ENCODE measurements at places on chromosomes 4 and X.

DNA sequence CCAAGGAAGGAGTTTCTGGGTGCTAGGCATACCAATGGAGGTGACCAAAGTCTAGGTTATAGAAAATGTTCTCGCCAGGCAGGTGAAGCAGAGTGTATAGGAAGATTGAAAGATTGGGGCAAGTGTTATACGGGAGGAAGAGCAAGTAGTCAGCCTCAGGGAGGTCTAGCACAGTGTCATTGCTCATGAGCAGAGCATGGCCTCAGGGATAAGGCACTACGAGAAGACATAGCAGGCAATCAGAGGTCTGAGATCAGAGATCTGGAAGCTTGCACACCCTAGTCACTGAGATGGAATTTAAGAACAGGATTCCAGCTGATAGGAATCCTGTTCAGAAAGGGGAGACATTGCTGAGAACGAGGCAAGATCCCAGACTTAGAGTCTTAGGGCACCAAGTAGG is 350.0 kb upstream of the CASK start:
- DNase-seq = no peak

DNA sequence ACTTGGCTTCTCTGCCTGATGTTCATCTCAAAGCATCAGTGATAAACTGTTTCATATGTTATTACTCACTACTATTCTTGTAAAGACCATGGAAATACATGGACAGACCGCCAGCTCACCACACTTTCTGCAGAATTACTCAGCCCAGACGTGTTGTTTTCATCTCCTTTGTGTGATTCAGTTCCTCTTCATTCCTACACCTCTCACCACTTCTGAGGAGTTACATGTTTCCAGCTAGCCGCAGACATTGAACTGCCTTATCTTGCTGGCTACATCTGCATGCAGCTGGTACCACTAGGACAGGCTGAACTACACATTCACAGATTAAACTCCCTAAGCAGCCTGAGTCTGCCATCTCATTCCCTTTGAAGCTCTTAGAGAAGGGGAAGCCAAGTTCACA is 443.2 kb upstream of the FGF16 start:
- no peak for DNase-seq

GRCh38 chr4:106362086-106362825 is 6.3 kb downstream of the GIMD1 start:
- no peak for DNase-seq

GRCh38 chr4:73945674-73946449 is 36.0 kb downstream of the PF4 start:
- no peak for DNase-seq

DNA sequence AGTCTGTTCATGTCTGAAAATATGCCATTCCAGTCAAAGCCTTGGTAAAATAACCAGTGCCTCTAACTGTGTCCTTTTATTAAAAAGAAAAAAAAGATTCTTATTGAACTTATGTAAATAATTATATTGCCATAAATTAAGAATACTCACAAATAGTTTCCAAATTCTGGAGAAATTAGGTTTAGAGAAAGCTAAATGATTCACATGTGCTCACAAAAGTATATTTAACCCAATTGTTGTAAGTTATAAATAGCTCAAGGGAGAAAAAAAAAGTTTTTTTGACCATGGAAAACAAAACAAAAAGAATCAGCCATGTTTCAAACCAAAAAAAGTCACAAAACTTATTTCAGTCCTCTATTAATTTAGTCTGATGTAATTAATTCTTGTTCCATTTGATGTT is 25.3 kb upstream of the HERC6 start:
- DNase-seq = no peak

- no peak for DNase-seq
These were observed 632.8 kb upstream of the AMOT start for GRCh38 chrX:113473418-113473817.

DNA sequence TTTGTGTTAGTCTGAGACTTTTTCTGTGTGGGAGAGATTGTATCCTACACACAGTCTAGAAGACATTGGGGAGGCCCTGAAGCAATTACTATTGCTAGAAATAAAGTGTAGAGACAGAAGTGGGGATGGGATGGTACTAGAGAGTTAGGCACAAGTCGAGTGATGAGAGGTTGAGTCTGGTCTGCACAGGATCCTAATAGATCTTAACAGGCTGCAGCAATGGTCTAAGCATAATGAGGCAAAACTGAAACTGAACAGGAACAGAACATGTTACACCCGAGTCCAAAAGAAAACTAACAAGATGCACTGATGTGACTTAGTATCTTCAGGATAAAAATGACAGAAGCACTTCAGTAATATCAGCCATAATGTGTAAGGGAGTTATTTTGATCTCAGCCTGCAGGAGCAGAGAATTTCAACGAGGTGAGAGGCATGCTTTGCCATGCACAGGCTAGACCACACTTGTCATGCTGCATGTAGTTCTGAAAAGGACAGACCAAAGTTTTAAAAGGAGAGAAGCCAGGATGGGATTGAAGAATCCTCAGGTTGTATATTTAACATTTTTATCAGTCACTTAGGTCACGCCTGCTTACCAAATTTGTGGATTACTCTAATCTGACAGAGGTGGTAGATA is 205.8 kb upstream of the BOD1L1 start:
- no peak for DNase-seq

DNA sequence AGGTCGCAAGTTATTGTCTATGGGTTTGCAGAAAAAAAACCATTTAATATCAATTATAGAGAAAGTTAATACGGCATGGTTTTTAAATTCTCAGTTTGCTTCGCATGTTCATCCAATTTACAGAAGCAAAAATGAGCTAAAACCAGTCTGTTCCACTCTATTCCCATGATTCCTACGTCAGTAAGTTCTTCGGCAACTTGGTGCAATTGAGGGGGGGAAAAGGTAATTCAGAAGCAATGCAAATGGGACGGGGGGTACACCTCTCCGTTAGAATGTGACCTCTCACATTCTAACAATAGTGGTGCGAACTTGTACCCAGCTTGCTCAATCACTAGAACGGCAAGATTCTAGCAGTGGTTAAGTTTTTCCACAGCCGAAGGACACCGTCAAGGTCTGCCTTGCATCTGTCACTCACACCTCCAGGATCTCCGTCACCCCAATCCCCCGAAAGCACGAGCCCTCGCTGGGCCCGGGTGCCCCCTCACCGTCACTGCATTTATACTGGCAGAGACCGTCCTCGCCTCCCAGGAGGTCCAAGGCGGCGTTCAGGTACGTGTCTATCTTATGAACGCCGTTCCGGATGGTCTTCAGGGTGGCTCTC is 653 bp downstream of the PLA2G12A start:
- DNase-seq = no peak

- no peak for DNase-seq
These were observed 341.4 kb upstream of the INTU start for GRCh38 chr4:127291316-127291715.

DNA sequence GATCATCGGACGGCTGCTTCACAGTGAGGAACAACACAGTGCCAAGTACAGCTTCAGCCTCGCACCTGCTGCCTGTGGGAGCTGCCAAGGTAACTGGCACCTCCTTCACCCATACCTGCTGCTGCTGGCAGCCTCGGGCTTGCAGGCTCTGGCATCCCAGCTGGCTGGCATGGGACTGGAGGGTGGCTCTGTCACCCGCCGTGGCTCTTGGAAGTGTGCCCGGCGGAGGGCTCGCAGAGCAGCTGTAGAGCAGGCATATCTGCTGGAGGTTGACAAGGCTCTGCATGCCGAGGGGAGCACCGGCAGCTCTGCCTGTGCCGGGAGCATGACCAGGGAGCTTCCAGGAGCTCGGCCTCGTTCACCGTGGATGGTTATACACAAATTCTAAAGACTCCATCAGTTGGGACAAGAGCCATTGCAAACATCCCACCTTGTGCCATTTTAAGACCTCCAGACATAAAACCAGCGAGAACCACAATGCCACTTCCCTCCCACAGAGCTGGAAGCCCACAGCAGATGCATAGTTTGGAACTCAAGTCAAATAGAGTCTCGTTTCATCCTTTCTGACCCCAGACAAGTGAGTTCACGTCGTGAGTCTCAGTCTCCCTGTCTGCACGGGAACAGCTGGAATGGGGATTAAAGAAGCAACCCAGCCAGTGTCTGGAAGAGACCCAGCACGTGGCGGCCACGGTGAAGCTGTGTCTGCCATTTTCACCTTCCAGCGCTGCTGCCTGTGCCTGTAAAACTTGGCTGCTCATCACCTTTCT is 84.3 kb upstream of the PSAPL1 start:
- no peak for DNase-seq

DNA sequence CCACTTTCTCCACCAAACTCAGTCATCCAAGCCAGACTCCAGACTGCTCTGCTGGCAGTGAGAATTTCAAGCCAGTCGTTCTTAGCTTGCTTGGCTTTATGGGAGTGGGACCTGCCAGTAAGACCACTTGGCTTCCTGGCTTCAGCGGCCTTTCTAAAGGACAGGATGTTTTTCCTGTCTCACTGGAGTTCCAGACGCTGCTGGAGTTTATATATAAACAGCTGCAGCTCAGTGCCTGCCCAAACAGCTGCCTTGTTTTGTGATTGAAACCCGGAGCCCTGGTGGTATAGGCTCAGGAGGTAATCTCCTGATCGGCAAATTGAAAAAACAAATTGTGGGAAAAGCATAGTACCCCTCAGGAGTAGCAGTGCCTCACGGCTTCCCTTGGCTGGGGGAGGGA is 1165.8 kb upstream of the ADGRL3 start:
- no peak for DNase-seq

- DNase-seq = no peak
These were observed 127.2 kb downstream of the MXRA5 start for GRCh38 chrX:3219231-3219630.

- DNase-seq = no peak
These were observed 248.6 kb downstream of the PCDH18 start for GRCh38 chr4:137283737-137284136.

GRCh38 chr4:17112292-17112659 is 213.8 kb upstream of the LDB2 start:
- DNase-seq = peak; percentile 63

Data from H9 (cell line).